Activated gamma-delta T cell treated with anti-CD3 and anti-CD28 coated beads, Interleukin-2, amount 50 U/mL, for 16 hours (primary cell): ENCODE measurements at places on chromosomes 16 and 17.

DNA sequence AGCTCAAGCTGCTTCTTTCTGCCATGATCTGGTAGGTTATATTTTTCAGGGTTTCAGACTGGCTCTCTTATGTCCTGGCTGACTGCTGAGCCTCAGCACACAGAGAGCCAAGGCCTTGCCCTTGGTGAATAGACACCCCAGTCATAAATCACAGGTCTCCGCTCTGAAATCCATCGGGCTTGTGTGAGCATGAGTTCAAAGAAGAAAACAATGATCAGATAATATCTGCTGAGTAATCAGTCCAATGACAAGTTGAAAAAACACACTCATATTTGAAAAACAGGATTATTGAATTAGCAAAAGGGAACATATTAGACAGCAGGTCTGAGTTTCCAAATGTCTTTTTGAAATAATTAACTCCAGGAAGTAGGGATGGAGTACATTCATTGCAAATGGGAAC, 51.1 kb upstream of the NDRG4 start:
- DNase-seq: no peak

GRCh38 chr17:43546319-43547188, at the start of gene ETV4:
Gene ETV4 (minus strand): TSS chr17:43546340. CDS start chr17:43545617, 723 bp downstream.
- peak; percentile 87 for DNase-seq

- no peak for DNase-seq
These were observed 6.4 kb downstream of the LRRC3C start for GRCh38 chr17:39933912-39934311.

GRCh38 chr17:42809250-42809649, 10.6 kb downstream of the CNTD1 start:
- DNase-seq: no peak

DNA sequence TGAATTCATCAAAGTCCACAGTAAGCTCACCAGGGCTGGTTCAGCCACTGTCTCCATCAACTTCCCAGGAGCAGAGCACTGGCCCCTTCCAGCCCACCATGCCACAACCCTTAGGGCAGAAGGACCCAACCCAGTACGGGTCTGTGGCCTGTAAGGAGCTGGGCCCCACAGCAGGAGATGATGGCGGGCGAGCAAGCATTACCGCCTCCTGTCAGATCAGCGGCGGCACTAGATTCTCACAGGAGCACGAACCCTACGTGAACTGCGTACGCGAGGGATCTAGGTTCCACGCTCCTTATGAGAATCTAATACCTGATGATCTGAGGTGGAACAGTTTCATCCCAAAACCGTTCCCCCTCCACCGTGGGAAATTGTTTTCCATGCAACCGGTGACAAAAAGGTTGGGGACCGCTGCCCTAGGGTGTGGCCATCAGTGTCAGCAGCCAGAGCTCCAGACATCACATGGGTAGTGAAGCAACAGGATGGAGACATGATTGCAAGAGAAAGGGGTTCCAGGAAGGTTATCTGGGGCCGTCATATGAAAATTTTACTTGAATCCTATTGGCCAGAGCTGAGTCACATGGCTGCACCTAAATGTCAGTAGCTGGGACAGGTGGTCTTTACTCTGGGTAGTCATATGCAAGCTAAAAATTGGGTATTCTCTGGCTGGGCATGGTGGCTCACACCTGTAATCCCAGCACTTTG, 12.4 kb upstream of the SLC25A19 start:
- DNase-seq: no peak

DNA sequence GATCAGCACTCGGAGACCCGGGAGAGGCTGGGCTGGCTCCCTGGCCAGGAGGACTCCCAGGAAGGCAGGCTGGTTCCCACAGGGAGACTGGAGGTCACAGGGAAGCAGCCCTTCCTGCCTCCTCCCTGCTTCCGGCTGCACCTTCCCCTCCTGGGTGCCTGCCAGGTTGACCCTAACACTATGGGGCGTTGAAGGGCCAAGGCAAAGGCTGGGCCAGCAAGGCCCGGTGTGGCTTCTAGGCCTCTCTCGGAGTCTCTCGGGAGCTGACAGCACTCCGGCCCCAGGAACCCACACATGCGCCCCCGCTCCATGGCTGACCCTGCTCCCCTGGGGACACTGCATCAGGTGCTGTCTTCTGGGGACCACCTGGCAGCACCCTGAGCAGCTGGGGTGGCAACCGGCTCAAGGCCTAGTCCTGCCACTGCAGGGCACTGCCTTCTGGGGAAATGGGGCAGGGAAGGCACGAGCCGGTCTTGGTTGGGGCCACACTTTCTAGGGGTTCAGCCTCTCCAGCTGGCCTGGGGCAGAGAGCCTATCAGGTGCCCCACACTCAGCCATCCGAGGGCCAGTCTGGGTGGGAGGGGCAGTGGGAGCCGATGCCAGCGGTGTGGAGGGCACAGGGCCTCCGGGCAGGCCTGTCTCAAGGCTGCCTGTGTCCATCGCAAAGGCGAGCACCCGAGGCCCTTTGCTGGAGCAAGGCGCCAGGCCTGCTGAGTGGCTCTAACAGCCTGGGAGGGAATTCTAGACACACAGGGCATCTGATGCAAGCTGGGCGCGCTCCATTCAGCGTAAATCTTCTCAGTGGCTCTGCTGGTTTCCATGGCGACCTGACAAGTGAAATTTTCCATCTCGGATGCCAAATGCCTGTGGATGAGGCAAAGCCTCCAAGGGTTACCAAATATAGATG, 5.6 kb upstream of the MTSS2 start:
- no peak for DNase-seq

DNA sequence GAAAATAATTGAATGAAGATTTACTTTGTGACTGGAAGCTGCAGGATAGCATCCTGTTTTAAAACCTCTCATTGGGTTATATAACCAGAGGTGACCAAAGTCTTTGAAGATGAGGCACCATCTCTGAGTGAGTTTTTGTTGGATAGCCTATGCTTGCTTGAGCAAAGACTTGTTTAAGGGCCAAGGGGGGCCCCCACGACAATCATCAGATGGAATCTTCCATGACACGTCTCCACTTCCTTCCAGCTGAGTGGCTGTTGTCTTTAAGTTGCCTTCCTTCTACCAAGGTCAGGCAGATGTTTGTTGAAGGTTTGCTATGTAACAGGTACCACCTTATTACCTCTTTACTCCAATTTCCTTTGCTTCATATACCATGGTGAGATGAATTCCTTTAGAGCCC, 188.8 kb downstream of the PRKCA start:
- no peak for DNase-seq

GRCh38 chr16:22687031-22687530, 126.9 kb upstream of the HS3ST2 start:
- no peak for DNase-seq

DNA sequence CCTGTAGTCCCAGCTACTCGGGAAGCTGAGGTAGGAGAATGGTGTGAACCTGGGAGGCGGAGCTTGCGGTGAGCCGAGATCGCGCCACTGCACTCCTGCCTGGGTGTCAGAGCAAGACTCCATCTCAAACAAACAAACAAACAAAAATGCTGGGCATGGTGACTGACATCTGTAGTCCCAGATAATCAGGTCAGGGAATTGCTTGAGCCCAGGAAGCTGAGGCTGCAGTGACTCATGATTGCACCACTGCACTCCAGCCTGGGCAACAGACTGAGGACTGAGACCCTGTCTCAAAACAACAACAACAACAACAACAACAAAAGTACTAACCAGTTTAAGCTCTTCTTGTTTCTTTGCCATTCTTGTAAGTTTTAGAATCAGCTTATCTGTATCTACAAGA, 383.0 kb upstream of the PMFBP1 start:
- DNase-seq: no peak

DNA sequence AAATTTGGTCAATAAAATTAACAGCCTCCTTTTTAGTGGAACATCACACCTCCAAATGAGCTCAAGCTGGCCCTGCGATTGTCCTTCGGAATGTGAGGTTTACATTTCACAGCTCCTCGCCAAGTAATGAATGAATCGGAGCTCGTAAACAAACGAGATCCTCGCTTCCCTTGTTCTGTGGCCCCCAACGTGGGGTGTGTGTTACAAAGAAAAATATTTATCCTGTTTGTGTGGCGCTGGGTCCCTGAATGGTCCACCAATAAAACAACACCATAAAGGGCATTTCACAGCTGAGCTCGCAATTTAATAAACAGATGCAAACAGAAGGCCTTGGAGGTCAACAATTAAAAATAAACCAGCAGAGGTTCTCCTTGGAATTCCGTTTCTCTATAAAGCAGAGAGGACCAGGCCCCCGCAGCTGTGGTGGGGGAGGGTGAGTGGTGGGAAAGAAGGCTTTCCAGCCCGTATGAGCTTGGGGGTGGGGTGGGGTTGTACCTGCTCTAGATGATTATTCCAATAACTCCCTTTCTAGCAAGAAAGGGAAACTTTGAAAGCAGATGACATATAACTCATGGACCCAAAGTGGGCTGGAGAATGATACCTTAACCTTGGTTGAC, 393.9 kb upstream of the SALL1 start:
- no peak for DNase-seq

DNA sequence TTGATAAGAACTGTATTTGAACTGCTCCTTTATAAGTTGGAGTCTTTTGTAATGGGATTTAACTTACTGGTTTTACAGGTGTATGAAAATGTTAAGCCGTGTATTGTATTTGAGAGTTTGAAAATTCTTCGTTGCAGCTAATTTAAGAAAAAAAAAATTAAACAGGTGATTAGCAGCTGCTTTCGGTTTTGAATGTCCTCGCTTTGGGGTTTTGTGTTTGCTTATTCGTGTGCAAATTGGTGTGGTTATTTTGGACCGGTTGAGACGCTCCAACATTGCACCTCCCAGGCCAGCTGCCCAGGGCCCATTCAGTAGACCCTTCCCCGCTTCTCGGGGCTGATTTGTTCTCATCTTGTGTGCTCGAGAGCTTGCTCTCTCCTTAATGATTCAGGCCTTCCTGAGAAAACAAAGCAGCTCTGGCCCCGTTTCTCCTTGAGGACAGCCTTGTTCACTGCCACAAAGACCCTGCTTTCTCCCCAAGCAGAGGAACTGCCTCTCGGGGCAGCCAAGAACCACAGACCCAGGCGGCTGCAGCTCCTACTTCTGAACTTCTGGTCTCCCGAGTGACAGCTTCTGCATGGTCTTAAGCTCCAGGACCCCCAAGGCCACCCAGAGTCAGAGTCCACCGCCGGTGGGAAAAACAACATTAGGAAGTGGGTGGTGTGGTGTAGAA, 100.5 kb downstream of the MSI2 start:
- no peak for DNase-seq

GRCh38 chr17:48735062-48735351, 6.5 kb upstream of the HOXB13 start:
- no peak for DNase-seq

- DNase-seq: peak; percentile 1
These were observed at the start of gene PPM1E for GRCh38 chr17:58755577-58756245. Gene PPM1E (plus strand): TSS chr17:58755854.
